Natural killer cell treated with Interleukin-12 subunit alpha and Interleukin-12 subunit beta and Interleukin-15 and Interleukin-18, amount 100 ng/mL, for 72 hours (primary cell): ENCODE measurements at places on chromosomes 11 and 22.

- DNase-seq: no peak
Measured at GRCh38 chr11:115222218-115222862, 281.9 kb downstream of the CADM1 start.

DNA sequence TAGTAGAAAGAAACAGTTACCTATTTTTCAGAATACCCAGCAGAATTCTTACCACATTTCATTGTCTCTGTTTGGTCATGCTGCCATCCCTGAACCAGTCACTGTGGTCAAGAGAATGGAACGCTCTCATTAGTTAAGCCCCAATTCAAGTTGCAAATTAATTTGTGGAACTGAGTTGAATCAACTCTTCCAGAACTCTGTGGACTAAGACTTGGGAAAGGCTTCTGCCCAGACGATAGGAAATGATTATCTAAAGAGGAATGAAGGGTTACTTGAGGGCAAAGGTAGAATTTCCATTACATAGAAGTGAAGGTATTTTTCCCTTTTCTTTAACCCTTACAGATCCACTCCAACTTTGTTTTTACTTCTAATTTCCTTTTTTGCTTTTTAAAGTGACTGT lies 286.4 kb downstream of the DYNC2H1 start:
- DNase-seq: no peak

DNA sequence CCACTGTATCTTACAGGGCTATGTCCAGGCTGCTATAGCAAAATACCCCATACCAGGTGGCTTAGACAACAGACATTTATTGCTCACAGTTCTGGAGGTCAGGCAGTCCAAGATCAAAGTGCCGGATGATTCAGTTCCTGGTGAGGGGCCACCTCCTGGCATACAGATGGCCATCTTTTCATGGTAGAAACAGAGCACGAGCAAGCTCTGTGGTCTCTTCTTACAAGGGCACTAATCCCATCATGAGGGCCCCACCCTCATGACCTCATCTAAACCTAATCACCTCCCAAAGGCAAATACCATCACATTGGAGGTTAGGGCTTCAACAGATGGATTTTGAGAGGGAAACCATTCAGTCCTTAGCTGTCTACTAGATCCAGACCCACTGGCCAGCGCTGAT lies 117.4 kb upstream of the NECTIN1 start:
- DNase-seq: no peak

- DNase-seq: no peak
Measured at GRCh38 chr11:120039039-120039438, 98.9 kb downstream of the TRIM29 start.

DNA sequence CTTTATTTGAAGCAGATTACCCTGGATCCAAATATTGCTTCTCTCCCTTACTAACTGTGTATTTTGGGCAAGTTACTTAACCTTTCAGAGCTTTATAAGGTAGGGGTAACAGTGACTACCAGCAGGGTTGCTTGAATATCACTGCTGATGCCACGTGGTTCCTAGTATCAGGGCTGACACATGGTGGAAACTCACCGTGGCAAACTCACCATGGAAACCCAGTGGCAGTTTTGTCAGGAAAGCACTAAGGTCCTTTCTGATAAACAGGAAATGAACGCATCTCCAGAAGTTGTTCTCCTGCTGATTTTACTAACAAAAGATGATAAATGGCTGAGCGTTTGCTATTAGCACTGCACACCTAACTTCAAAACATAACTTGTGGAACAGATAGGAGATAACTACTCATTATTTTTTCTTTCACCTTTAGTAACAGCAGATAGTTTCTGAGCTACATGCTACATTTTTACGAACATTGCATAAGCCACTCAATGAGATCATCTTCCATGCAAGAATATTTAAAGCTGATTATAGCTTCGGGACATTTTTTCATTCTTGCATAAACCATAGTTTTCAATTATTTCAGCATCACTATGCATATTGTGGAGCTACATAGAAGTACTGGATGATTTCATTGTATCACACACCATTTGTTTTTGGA lies 59.7 kb upstream of the RAG2 start:
- DNase-seq: no peak

GRCh38 chr22:35733791-35734516 lies 16.3 kb downstream of the APOL5 start:
- no peak for DNase-seq

DNA sequence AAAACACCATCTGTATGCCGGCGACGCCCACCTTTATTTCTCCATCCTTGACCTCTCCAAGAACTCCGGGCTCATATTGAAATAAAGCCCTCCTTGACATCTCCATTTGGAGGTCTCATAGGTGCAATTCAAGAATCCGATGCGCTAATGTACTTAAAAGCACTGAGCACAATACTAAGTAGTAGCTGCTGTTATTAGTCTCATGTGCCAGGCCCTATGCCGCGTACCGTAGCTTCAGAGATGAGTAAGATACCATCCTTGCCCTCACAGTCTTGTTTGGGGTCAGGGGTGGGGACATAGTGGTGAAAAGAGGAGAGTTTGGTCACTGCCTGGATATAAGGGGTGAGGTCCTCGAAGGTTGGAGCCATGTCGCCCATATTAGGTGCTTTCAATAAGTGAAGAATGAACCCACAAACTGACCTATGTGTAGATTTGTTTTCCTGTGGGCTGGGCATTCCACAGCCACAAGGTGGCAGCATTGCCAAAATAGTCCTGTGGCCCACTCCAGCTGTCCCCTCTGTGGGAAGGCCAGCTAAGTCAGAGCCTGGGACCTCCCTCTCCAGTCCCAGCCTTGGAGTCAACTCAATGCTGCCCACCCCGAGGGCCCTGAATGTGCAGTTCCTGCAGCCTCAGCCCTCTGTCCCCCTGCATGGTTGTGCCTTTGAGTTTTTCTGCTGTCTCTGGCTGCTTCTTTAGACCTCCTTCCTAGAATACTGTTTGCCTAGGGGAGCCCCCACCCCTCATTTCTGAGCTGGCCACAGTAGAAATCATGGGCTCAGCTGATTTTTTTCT lies 6.5 kb downstream of the DCPS start:
- DNase-seq: peak; percentile 80

GRCh38 chr22:33785283-33785968 lies 134.8 kb downstream of the LARGE1 start:
- no peak for DNase-seq

DNA sequence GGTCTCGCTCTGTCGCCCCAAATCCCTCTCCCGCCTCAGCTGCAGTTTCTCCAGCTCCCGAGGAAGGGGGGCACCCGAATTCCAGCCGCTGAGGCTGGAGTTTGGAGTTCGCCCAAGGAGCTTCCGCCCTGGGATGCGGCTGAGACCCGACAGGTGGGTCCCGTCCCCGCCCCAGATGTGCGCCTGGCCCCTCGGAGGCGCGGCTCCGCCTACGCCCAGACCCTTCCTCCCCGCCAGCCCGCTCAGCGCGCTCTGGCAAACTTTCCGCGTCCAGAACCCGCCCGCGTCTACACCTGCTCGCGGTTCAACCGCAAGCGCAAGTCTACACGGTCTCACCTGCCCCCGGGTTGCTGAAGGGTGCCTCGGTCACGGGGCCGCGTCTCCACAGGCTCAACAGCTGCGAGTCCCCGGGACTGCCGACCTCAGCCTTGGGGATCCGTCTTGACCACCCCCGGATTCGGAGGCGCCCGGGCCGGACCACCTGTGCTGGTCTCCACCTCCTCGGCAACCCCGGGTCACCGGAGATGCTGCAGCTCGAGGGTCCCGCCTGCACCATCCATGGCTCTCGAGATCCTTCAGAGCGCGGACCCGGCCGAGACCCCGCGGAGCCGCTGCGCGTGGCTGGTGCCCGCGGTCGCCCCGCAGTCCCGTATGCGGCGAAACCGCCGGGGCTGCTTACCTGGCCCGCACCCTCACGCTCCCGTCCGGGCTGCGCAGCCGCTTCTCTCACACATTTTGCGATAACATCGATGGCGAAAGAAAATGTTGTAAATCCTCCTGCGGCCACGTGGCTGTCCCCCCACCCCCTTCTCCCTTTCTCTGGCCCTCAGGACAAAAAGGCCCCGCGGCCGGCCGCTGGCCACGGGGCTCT lies 63.6 kb downstream of the NFAM1 start:
- DNase-seq: no peak

DNA sequence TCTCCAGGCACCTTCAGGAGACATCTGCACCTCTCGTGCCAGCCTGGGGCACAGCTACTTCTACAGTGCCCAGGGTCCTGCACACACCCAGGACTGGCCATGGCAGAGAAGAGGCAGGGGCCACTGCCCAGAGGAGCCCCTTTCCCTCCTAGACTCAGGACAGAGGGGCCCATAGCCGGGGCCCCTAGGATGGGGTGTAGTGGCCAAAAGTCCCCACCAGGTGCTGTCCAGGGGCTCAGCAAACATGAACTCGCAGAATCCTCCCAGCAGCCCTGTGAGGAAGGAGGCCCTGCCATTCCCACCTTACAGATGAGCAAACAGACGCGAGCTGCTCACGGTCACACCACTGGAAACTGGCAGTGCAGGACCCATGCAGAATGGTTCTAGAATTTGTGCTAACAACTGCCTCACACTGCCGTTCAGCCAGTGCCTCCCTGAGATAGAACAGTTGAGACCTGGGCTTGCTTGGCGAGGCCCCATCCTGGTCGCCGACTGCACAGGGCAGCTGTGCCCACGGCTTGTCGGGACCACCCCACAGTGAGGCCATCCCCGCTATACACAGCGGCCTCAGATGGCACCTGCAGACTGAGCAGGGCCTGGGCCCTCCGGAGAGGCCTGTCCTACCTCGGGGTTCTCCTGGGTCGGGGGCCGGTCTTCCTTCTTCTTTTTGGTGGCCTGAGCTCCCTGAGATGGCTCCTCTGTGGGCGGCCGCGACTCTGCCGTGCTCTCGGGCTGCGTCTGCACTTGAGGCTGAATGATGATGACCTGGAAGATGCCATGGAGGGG lies 96.4 kb downstream of the PHF21B start:
- no peak for DNase-seq

DNA sequence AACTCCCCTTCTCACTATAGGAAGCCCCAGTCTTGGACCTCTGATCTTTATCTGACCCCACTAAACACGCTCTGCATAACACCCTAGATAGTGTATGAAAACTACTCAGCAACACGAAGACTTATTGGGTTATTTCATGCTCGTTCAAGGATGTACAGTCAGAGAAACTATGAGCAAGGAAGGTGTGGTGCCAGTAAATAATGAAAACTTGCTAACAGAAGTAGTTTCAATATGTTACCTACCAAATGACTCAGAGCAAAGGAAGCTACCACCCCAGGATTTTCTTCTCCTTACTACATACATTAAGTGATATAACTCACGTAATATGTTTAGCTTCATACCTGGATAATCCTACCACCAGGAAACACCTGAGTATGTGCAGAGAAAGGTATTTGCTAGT lies 25.9 kb upstream of the LYVE1 start:
- DNase-seq: no peak
